ENCODE measurements at places on chromosomes 7 and 10.

DNA sequence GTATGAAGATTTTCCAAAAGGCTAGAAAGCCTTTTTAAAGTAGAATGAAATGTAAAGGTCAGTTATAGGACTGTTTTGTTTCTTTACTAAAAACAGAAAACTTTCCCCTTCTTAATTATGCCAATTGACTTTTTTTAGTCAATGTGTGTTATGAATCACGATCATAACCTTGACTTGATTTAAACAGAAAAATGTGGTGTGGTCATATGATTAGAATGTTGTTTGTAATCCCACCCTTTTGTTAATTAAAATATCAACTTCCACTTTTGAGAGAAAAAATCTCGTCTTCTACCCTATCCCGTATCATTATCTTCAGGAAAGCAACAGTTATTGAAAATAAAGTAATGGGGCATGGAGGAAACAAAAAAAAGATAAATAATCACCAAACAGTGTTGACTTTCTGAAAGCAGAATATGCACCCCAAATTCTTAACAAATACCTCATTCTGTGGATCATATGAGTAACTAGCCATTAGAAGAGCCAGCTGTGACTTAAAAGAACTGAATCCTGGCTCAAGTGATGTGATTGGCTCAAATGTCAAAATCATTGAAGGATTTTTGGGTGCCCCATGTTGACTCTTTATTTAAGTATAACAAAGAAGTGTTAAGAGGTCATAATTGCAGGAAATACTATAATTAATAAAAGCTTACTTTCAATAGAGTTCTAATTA lies 32.3 kb upstream of the SLC16A12 start:
- no peak for DNase-seq

- DNase-seq = no peak
Observed at GRCh38 chr10:44354771-44355170, 30.1 kb downstream of the CXCL12 start.

DNA sequence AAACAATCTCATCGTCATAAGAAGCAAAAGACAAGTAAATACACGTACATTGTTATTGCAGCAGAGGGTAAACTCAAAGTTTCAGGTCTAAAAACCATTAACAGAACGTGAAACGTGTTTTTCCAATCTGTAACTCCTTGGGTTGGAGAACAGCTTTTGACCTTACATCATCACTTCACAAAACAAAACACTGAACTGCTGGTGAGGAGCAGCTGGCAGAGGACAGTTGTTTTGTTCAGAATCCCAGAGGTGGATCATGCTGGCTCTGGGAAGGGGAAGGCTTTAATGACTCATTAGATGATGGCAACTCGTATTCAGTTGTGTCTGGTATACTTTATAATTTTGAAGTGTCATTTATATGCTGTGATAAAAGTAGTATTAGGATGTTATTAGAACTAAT lies 923.0 kb upstream of the CELF2 start:
- DNase-seq = no peak

DNA sequence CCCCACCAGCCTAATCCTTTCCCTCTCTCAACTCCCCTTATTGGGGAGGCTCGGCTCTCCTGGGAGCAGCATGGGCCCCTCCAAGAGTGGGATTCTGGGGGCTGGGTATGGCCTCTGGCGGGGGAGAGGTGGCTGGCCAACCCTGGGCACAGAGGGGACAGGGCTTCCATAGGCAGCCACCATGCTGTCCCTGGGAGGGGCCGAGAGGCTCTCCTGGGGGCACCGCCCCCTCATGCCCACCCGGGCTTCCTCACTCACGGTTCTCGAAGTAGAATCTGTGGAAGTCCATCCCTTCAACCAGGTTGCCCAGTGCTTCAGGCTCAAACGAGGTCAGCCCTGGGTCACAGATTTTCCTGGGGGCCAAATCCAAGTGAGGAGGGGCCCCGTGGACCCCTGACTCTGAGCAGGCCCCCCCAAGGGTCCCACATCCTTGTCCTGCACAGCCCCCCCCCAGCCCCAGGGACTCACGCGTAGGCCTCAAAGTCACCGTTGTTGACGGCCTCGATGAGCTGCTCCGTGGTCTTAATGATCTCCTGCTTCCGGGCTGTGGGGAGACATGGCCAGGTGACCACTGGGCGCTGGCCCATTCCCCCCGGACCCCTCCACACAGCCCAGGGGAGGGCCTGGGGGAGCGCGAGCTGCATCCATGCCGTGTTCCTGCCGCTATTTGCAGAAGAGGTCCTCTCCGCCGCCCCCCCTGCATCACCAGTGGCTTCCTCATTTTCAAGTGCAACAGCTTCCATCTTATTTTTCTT lies 19.8 kb downstream of the YKT6 start:
- DNase-seq = no peak

DNA sequence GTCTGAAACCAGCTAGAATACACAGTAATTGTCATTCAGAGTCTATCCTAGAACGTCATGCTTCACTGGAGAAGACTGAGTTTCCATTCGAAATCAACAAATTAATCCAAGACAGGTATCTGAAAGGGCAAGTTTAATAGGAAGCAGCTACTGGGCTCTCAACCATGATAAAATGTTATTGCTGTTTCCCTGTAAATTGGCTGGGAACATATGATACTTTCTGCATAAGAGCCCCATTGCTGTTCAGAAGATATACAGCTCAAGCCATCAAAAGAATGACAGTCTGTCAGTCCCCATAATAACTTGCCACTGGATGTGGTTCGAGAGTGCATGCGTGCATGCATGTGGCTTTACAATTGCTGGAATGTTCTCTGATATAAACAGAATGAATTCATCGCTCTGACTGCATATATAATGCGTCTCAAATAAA lies 129.0 kb downstream of the HIBADH start:
- no peak for DNase-seq

Data from right hindlimb (tissue), 1 donor.